ENCODE measurements at places on chromosomes 6 and 20.

- H3K4me3 ChIP-seq: no peak overlapping the region
- no peak overlapping the region for H3K27ac ChIP-seq
- H3K36me3 ChIP-seq: no peaks in the 10 kb centered on the region
- peaks cover 4% of the 10 kb centered on the region for H3K4me1 ChIP-seq
These were observed 56.7 kb upstream of the SGK1 start for GRCh38 chr6:134374491-134375219.

DNA sequence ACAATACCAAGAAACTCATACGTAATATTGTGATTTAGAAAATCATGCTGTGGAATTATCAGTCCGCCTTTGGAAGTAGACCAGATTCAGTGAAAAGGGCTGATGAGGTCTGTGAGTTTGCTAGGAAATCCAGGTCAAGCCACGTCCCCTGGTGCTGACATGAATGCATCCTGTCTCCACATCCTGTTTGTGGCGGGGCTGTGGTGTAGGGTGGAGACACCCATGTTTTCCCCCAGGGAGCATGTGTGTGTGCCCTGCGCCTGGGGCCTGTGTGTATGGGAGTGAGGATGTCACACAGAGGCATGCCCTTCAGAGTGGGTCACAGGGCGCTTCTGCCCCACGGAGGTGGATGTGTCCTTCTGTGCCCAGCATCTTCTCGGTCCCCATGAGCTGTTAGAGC is 109.1 kb downstream of the SASH1 start:
- no peaks in the 10 kb centered on the region for H3K4me1 ChIP-seq
- no peak for DNase-seq
- no peaks in the 10 kb centered on the region for H3K27me3 ChIP-seq

DNA sequence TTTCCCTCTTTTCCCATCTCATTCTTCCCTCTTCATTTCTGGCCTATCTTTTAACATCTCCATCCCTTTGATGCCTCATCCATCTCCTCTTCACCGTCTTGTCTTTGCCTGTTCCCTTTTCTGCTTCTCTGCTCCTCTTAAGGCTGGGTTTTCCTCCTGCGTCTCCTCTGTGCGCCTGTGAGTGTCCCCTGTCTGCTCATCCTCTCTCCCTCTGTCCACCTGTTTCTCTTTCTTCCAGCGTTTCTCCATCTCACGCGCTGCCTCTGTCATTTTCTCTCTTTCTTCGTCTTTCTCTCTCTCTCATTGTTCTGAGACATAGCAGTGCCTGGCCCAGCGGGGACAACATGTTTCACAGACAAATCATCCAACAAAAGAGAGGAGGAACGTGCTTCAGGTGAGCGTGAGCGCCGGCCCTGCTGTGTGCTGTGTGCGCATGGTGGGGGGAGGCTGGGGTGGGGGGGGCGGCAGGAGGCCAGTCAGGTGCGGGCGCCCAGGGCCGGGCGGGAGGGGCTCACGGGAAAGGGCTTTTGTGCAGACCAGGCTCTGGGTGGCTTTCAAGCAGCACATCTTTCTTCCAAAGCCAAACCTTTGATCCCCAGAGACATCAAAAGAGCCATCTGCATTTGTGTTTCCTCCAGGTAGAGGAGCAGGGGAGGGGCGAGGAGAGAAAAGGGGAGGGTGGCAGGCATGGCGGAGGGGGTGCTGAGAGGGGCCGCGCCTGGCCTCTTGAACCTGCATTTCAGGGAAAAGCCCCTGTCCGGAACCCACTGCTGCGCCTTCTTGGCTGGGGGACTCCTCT is 121.3 kb downstream of the VEGFA start:
- H3K36me3 ChIP-seq: no peaks in the 10 kb centered on the region
- H3K4me1 ChIP-seq: no peaks in the 10 kb centered on the region
- DNase-seq: no peak
- no peak overlapping the region for H3K27ac ChIP-seq
- no peak overlapping the region for H3K4me3 ChIP-seq
- no peaks in the 10 kb centered on the region for H3K27me3 ChIP-seq

GRCh38 chr6:148432462-148433195 is 90.0 kb downstream of the SASH1 start:
- no peaks in the 10 kb centered on the region for H3K36me3 ChIP-seq
- no peaks in the 10 kb centered on the region for H3K4me1 ChIP-seq
- peak overlapping the region; percentile 26 for H3K4me3 ChIP-seq
- H3K27me3 ChIP-seq: no peaks in the 10 kb centered on the region

GRCh38 chr20:45309075-45309474 is 976 bp upstream of the MATN4 start:
- no peaks in the 10 kb centered on the region for H3K36me3 ChIP-seq
- no peak for DNase-seq
- no peaks in the 10 kb centered on the region for H3K27me3 ChIP-seq
- no peak overlapping the region for H3K4me3 ChIP-seq
- no peaks in the 10 kb centered on the region for H3K4me1 ChIP-seq
- H3K27ac ChIP-seq: no peak overlapping the region

- H3K36me3 ChIP-seq: no peaks in the 10 kb centered on the region
- no peak for DNase-seq
- no peaks in the 10 kb centered on the region for H3K27me3 ChIP-seq
- no peak overlapping the region for H3K27ac ChIP-seq
- no peaks in the 10 kb centered on the region for H3K4me1 ChIP-seq
These were observed 85.6 kb downstream of the UBE3D start for GRCh38 chr6:82980086-82980485.

GRCh38 chr6:116004841-116005815 is 55.6 kb downstream of the FRK start:
- H3K4me1 ChIP-seq: no peaks in the 10 kb centered on the region
- H3K27me3 ChIP-seq: no peaks in the 10 kb centered on the region
- H3K36me3 ChIP-seq: no peaks in the 10 kb centered on the region
- no peak overlapping the region for H3K27ac ChIP-seq
- no peak overlapping the region for H3K4me3 ChIP-seq
- DNase-seq: no peak

GRCh38 chr6:43095939-43096338 is 19.8 kb downstream of the PTK7 start:
- H3K4me3 ChIP-seq: peak overlapping the region; percentile 44
- H3K4me1 ChIP-seq: peaks cover 7% of the 10 kb centered on the region
- no peaks in the 10 kb centered on the region for H3K36me3 ChIP-seq
- DNase-seq: no peak
- no peaks in the 10 kb centered on the region for H3K27me3 ChIP-seq

- no peak overlapping the region for H3K4me3 ChIP-seq
- H3K4me1 ChIP-seq: no peaks in the 10 kb centered on the region
- H3K27me3 ChIP-seq: no peaks in the 10 kb centered on the region
- DNase-seq: no peak
These were observed 8.0 kb downstream of the CD2AP start for GRCh38 chr6:47485491-47486135.

GRCh38 chr6:153511896-153512496 is 380.9 kb upstream of the RGS17 start:
- H3K36me3 ChIP-seq: no peaks in the 10 kb centered on the region
- H3K4me3 ChIP-seq: no peak overlapping the region
- no peaks in the 10 kb centered on the region for H3K4me1 ChIP-seq
- no peak for DNase-seq
- no peaks in the 10 kb centered on the region for H3K27me3 ChIP-seq

DNA sequence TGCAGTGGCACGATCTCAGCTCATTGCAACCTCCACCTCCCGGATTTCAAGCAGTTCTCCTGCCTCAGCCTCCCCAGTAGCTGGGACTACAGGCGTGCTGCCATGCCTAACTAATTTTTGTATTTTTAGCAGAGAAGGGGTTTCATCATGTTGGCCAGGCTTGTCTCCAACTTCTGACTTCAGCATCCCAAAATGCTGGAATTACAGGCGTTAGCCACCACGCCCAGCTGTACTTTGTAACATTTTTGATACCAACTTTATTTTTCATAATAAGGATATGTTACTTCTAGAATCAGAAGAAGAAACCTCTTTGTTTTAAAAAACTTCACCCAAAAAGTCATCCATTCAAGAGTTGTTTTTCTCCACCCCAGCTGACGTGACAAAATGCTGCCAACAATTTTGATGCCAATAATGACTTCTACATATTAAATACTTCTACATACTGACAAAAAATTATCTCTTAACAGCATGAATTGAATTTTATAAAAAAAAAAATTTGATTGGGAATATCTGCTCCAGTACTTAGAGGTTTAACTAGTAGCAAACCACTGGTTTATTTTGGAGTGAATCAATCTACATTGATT is 22.5 kb upstream of the PRIM2 start:
- H3K4me1 ChIP-seq: no peaks in the 10 kb centered on the region
- DNase-seq: no peak
- H3K27ac ChIP-seq: no peak overlapping the region
- H3K4me3 ChIP-seq: no peak overlapping the region
- H3K36me3 ChIP-seq: no peaks in the 10 kb centered on the region

- H3K4me3 ChIP-seq: no peak overlapping the region
- H3K27me3 ChIP-seq: no peaks in the 10 kb centered on the region
- H3K36me3 ChIP-seq: no peaks in the 10 kb centered on the region
These were observed 26.9 kb upstream of the LRRC1 start for GRCh38 chr6:53767941-53768340.

Measured in breast epithelium (tissue), 4 donors.